PC-3 (cell line): ENCODE measurements at places on chromosomes 4 and X. TPM values are rescaled to one million over a fixed set of nuclear protein-coding genes. Genes with fewer than 3 reads are reported as not detected.

Gene ARHGAP10
- total RNA-seq: 9.0 and 12.0 TPM in 2 replicates

Gene XAGE2
- total RNA-seq: not detected in 2 replicates

Gene GPR119
- total RNA-seq: not detected in 2 replicates

DNA sequence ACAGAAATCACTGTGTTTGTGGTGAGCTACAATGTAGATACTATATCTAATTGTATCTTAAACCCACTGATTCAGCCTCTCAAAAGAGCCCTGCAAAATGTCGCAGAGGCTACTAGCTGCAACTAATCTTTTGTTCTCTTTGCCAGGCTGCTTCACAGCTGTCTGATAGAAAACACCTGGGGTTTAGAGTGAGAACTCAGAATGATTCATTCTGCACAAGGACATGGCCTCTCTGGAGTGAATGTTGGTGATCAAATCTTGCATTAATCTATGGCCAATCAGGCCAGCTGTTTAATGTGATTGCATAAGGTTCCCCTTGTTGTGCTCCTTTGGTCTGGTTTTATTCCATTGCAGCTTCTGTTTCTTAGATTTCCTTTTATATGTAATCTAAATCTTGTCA, 100.3 kb downstream of the EMCN start:
- DNase-seq: no peak

DNA sequence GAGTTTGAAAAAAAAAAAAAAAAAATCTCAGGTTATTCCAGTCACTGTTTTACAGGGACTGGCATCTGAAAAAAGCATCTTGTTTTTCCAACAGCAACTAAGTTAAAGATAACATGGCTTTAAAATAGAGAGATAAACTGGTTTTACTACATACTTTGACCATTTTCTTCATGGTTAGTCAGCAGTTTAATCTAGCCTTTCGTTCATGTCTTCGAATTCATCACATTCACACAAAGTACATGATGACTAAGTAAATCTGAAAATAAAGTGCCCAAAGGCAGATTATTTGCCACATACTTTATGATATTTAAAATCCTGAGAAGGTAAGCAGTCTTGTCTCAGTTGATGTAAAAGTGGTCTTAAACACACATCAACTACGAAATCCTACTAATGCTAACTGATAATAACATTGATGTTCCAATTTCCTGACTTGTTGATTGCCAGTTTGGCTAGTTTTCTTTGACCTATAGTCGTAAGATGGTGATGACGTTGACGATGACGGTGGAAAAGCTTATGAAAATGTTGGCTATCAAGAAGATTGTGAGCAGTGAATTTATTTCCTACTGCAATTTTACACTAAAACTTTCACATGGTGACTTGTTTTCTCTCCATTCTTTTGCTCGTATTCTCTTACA, 540.5 kb upstream of the BOD1L1 start:
- peak; percentile 83 for DNase-seq

- peak; percentile 44 for DNase-seq
Measured at GRCh38 chrX:84865113-84865512, 138.6 kb upstream of the APOOL start.

- no peak for DNase-seq
Measured at GRCh38 chr4:99341426-99341825, 11.1 kb downstream of the ADH1C start.

GRCh38 chr4:26937139-26937538, 76.5 kb downstream of the STIM2 start:
- DNase-seq: no peak

DNA sequence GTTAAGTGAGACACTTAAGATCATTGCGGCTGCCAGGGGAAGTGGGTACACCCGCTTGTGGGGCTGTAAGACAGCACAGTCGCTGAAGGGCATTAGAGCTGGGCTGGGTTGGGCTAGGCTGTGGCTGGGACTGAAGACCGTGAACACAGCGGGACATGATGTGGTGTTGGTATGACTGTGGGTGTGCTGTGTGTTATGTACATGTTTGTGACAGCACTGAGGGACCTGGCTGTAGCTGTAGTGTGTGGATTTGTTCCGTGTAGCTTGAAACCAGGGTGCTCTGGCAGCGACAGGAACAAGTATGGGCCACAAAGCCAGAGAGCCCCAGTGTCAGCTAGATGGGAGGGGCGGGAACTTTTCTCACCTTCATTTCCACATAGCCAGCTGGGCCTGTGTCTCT, 82.1 kb downstream of the NHSL2 start:
- no peak for DNase-seq

- no peak for DNase-seq
Measured at GRCh38 chrX:130204647-130205046, 32.9 kb downstream of the RAB33A start.

DNA sequence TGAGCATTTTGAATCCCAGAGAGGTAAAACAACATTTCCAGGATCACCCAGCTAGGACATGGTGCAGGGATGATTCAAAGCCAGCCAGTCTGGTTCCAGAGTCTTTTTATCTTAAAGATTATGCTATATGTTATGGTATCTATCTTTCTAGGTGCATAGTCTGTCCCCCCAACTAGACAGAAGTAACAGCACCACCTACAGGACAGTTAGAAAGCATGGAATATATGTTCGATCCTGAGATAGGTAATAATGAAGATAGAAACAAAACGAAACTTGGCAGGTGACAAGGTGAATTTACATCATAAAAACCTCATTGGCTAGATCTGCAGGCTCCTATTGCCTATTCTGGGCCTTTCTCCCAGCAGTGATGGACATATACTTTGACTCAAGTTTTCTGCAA, 723.2 kb downstream of the SMARCA1 start:
- no peak for DNase-seq

DNA sequence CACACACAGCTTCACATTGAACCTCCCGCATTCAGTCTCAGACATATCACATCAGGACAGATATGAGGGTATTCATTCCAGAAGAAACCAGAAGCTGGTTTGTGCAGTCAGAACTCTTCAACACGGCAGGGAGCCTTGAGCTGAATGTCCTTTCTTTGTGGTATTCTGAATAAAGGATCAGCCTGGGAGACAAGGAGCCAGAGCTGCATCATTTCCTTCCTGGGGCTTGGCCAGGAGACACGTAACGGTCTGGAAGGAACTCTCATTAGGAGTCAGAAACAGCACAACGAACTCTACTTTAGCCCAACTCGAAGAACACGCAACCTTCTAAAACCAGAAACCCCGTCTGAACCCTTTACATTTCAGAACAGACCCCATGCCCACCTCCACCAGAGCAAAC, 46.4 kb downstream of the KDR start:
- peak; percentile 64 for DNase-seq

GRCh38 chr4:86416081-86416480, 56.2 kb upstream of the MAPK10 start:
- DNase-seq: no peak

GRCh38 chr4:92651536-92651935, 347.8 kb downstream of the GRID2 start:
- DNase-seq: no peak

DNA sequence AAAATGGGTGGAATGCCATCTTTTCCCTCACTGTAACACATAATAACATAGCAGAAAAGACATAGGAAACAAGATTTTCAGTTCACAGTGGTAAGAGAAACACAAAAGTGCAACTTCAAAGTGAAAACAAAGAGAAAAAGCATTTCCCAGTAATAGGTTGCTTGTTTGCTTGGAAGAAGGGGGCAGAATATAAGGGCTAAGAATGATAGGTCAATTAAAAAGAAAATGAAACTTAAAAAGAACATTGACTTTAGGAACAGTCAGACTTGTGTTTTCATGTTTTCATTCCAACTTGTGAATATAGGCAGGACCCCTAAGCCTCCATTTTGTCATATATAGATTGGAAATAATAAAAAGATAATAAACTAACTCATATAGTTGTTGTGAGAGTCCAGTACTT, 168.2 kb upstream of the PPP3CA start:
- no peak for DNase-seq

GRCh38 chr4:163072222-163072621, 94.5 kb downstream of the NAF1 start:
- DNase-seq: peak; percentile 69

GRCh38 chr4:98639108-98639507, 19.3 kb downstream of the TSPAN5 start:
- no peak for DNase-seq

GRCh38 chr4:83569429-83569828, 33.5 kb downstream of the GPAT3 start:
- no peak for DNase-seq

- DNase-seq: peak; percentile 54
Measured at GRCh38 chr4:7753931-7754465, 185.7 kb downstream of the AFAP1 start.

GRCh38 chr4:141174457-141174856, 41.2 kb upstream of the RNF150 start:
- DNase-seq: no peak

DNA sequence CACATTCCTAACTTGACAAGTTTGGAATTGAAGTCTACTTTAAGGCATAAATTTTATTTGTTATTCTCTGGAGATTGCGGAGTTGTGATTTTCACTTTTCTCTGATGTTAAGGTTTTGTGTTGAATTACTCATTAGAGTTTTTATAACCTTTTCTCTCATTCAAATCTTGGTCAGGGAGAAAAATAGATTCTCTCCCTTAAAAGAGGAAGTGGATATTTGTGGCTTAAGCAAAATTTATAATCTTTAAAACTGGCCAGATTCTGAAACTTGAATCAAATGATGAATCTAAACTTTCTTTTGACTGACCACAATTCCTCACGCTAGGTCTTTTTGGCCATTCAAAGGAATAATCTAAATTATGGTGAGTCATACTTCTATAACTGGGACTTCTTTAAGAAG, 361.4 kb downstream of the TEX13C start:
- no peak for DNase-seq

GRCh38 chr4:148288448-148288847, 153.8 kb downstream of the NR3C2 start:
- no peak for DNase-seq

DNA sequence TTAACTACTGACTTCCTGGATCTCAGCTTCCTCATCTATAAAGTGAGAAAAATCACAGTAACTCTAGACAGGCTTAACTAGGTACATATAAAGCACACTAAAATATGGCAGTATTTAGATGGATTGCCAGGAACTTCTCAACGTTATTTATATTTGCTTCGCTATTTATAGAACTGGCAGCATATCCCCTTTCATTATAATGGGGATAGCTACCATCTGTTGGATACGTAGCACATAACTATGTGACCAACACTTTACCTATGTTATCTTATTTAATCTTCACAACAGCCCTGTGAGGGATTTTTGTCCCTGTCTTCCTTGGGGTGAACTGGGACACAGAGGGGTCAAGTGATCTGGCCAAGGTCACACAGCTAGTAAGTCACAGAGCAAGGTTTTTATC, 64.6 kb downstream of the ENPEP start:
- peak; percentile 8 for DNase-seq

GRCh38 chr4:6324999-6325787, 55.5 kb downstream of the WFS1 start:
- peak; percentile 73 for DNase-seq

- no peak for DNase-seq
Measured at GRCh38 chr4:120753854-120754253, 168.7 kb downstream of the PRDM5 start.

GRCh38 chrX:17588303-17588702, 149.0 kb upstream of the SCML1 start:
- peak; percentile 30 for DNase-seq

GRCh38 chrX:130566028-130566683, 164.4 kb downstream of the RBMX2 start:
- DNase-seq: no peak

DNA sequence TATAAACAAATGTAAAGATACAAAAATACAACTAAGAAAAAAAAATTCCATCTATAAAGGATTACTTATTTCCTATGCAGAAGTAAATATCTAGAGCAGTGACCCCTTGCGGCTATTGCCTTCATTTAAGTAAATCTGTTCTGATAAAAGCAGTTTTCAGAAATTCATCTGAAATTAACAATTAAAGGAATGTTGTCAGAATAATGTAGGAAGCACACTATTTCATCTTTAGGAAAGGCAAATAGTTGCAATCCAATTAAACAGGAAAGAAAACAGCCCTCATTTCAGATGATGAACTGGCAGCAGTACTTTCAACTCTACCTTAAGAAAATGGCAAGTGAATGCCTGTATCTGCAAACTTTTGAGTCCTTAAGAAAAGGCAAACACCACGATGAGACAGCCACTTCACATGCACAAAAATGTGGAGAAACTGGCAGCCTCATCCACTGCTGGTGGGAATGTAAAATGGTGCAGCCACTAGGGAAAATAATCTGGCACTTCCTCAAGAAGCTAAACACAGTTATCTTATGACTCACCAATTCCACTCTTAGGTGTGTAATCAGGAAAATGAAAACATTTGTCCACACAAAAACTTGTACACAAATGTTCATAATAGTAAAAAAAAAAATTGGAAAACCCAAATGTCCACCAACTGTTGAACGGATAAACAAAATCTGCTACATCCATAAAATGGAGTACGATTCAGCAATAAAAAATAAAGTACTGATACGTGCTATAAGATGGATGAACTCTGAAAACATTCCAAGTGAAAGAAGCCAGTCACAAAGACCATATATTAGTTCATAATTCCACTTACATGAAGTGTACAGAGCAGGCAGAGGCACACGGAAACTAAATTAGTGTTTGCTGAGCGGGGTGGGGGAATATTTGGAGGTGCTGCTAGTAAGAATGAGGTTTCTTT, 2.0 kb upstream of the THAP9 start:
- peak; percentile 64 for DNase-seq

DNA sequence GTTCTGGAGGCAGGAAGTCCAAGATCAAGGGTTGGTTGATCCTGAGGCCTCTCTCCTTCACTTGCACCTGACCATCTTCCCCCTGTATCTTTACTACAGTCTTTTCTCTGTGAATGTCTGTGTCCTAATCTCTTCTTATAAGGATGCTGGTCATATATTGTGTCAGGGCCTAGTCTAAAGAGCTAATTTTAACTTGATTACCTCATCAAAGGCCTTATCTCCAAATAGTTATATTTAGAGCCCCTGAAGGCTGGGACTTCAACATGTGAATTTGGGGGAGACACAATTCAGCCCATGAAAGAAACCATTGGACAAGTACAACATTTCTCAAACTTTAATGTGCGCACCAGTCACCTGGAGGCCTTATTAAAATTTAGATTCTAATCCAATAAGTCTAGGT, 62.8 kb upstream of the DYNLT3 start:
- DNase-seq: no peak

DNA sequence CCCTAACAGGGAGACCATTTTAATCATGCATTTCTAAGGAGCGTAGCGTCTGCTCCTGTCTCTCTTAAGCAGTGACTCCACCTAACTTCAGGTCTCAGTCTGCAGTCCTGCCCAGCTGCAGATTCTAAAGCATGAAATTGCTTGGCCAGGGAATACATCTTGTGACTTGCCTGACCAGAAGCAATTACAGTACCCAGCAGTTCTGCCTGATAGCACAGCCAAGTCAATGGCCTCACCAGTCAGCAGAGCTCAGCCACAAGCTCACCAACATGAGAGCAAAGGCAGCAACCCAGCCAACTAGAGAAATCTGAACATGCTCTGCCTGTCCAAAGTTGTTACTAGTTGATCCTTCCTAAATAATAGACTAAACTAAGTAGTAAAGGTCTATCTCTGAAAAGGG, 2011.9 kb upstream of the PCDH10 start:
- DNase-seq: no peak
